Effector memory CD8-positive, alpha-beta T cell (primary cell): ENCODE measurements at places on chromosomes 6 and 20.

DNA sequence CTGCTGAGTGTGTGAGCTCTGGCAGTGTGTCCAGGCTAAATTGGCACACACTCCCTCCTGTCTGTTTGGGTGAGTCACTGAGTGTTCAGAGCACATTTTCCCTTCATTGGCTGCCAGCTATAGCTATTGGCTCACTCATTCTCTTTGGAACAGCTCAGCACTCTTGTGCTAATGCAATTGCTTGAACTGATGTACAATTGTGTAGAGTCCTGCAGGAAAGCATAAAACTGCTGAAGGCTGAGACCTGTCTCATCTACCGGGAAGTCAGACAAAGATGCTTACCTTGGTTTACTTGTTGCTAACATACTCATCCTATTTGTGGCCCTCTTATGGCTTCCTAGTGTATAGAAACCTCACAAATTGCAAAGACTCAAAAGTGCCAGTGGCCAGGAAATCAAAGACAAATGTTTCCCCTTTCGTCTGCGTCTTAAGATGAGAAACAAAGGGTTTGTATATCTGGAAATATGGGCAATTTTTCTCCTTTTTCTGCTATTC, 351.0 kb downstream of the BCKDHB start:
- H3K36me3 ChIP-seq = no peaks in the 10 kb centered on the region
- no peak overlapping the region for H3K4me3 ChIP-seq
- no peak overlapping the region for H3K27ac ChIP-seq
- peaks cover 26% of the 10 kb centered on the region for H3K4me1 ChIP-seq
- no peak for DNase-seq

- no peaks in the 10 kb centered on the region for H3K27me3 ChIP-seq
- DNase-seq = no peak
- H3K27ac ChIP-seq = no peak overlapping the region
- no peak overlapping the region for H3K4me3 ChIP-seq
- peaks cover 2% of the 10 kb centered on the region for H3K4me1 ChIP-seq
- no peaks in the 10 kb centered on the region for H3K36me3 ChIP-seq
These were observed 152.4 kb upstream of the SNX9 start for GRCh38 chr6:157670466-157671186.

GRCh38 chr6:159726255-159726917, 920 bp upstream of the WTAP start:
- peak overlapping the region; percentile 96 for H3K4me3 ChIP-seq
- H3K36me3 ChIP-seq = peaks cover 33% of the 10 kb centered on the region
- no peak for DNase-seq
- peaks cover 33% of the 10 kb centered on the region for H3K4me1 ChIP-seq
- H3K27ac ChIP-seq = peak overlapping the region; percentile 99
- H3K27me3 ChIP-seq = no peaks in the 10 kb centered on the region

DNA sequence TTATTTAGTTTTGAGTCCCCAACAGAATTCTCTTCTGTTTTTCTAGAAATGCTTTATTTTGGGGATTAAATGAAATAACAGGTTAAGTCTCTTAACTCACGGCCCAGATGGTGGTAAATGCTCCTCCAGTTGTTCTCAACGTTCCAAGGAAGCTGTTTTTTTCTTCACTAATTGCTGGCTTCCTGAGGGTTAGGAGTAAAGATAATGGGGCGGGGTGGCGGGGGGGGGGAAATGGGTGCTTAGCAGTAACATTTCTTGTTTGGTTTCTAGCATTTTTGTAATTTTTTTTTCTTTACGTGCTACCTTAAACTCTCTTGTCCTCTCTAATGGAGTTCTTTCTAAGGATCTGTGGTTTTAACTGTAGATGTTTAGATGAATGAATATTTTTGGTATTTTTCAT, 2.2 kb downstream of the SRSF3 start:
- peaks cover 87% of the 10 kb centered on the region for H3K36me3 ChIP-seq
- H3K4me3 ChIP-seq = peak overlapping the region; percentile 87
- peaks cover 41% of the 10 kb centered on the region for H3K4me1 ChIP-seq

DNA sequence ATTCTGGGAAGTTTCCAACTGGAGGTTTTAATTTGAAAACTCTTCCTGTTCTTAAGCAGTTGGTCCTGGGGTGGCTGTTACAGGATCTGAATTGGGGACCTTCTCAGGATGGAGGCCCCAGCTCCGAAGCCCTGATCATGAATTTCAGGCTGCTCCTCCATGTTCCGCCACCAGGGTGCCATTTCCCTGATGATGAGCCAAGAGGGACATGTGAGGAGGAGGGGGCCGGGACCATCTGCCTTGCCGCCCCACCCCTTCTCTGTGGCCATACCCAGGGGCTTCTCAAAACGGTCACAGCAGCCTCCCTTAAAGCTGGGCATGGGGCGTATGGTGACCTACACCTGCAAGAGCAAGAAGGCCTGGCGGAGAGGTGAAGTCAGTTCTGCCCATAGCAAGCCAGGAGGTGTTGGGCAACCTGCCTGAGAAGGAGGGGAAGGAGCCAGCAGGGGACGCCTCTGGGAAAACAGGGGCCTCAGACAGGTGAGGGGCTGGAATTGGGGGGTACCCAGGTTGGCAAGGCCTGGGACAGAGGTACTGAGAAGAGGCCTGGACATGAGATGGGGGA, 3.6 kb upstream of the BAK1 start:
- H3K27me3 ChIP-seq = no peaks in the 10 kb centered on the region
- no peak for DNase-seq
- H3K4me1 ChIP-seq = peaks cover 22% of the 10 kb centered on the region
- peaks cover 5% of the 10 kb centered on the region for H3K36me3 ChIP-seq
- peak overlapping the region; percentile 76 for H3K27ac ChIP-seq
- no peak overlapping the region for H3K4me3 ChIP-seq

DNA sequence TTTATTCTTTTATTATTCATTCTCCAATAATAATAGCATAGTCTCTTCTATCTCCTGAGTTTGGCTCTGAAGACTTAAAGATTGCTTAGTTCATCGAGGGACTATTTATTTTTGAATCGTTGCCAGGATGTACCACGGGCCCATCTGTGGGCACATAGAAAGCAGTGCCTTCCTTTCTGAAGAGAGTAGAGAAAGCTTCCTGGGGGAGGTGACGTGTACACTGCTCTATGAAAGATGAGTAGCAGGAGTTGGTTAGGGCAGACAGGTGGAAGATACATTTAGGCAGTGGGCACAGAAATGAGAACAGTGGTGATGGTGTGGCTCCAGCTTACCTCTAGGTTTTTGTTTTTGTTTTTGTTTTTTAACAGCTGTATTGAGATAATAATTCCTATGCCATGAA, 98.4 kb downstream of the CDKAL1 start:
- no peaks in the 10 kb centered on the region for H3K27me3 ChIP-seq
- peaks cover 40% of the 10 kb centered on the region for H3K4me1 ChIP-seq
- H3K4me3 ChIP-seq = no peak overlapping the region
- no peak overlapping the region for H3K27ac ChIP-seq
- H3K36me3 ChIP-seq = peaks cover 7% of the 10 kb centered on the region
- DNase-seq = no peak

DNA sequence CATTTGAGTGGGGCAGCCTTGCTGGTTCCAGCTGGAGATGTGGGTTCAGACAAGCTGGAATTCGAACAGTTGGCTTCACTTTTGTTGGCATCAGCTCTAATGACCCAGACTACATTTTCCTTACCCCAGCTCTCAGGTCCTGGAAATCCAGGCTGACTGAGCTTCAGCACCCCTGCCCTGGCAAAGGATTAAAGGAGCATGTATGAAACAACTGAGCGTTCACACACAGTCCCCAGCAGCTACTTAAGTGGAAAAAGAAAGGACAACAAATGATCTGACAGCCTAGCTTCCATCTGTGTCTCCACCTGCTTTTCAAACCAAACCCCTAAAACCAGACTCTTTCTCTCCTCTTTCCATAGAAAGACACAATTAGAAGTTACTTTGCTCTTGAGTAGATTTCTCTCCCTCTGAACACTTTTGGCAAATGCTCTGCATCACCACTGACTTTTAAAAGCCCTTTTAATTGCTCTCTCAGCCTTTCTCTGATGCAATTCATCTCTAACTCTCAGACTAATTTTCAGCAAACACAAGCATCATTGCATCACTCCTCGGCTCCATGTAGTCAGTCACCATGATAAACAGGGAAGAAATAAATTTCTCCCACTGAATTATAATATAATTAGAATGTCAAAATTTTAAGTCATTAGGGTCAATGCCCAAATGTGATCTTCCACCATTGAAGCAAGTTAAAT, 28.1 kb downstream of the ROS1 start:
- no peak overlapping the region for H3K27ac ChIP-seq
- H3K27me3 ChIP-seq = peaks cover 10% of the 10 kb centered on the region
- no peaks in the 10 kb centered on the region for H3K4me1 ChIP-seq
